MV-4-11 (cell line): ENCODE measurements at places on chromosomes 12 and 14.

- no peak for DNase-seq
Observed at GRCh38 chr14:94028450-94028826, 2.3 kb downstream of the OTUB2 start.

- DNase-seq: peak; percentile 95
Observed at GRCh38 chr14:21072031-21072473, 1.9 kb downstream of the ARHGEF40 start.

DNA sequence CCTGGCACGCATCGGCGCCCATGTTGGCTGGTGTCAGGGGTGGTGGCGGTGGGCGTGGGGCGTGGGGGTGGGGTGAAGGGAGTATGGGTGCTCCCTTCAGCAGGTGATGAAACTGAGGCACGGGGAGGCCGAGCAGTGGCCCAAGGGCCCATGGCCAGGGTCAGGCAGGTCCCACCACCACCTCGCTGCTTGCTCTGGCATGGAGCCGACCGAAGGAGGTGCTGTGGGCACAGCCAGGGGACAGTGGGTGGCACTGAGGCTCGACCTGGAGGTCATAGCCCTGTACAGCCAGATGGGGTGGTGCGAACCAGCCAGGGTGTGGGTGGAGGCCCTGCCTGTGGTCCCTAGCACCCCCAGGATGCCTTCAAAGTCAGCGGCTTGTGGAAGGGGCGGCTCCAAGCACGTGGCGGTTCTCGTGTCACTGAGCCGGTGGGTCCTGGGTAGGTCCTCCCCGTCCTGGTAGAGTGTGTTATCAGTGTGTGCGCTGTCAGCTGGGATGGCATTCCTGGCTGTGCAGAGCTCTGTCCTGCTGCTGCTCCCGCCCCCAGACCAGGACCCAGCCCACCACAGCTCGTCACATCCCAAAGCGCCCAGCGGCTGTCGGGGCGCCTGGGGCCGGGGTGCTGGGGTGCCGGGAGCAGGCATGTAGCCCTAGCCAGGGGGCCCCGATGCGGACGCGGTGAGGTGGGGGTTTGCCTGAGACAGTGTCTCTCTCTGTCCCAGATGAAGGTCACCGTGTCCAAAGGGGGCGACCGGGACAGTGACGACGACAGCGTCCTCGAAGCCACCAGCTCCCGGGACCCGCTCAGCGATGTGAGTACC is 35.3 kb downstream of the FBRSL1 start:
- no peak for DNase-seq

GRCh38 chr12:3554371-3555115 is 63.5 kb downstream of the PRMT8 start:
- peak; percentile 31 for DNase-seq

GRCh38 chr12:64938179-64938578 is 113.7 kb downstream of the TBC1D30 start:
- no peak for DNase-seq

- no peak for DNase-seq
Observed at GRCh38 chr12:19052689-19053088, 76.8 kb upstream of the PLEKHA5 start.

DNA sequence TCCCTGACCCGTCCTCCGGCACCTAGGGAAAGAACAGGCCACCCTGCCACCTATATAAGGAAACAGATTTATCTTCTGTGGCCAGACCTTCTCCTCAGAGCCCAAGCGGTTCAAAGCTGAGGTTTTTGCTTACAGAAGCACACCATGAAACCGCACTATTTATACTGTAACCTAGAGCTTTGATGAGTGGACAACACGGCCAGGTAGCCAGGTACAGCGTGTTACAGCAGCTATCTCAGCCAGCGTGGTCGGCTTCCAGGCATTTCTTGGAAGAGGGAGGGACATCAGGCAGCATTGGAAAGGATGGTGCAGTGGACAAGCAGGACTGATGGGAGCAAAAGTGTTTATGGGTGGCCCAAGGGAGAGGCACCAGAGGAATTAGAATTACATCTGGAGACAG is 34.4 kb downstream of the TTC7B start:
- DNase-seq: no peak

- no peak for DNase-seq
Observed at GRCh38 chr14:98984719-98985041, 287.3 kb downstream of the BCL11B start.

- DNase-seq: peak; percentile 0
Observed at GRCh38 chr12:101001669-101002068, 207.1 kb downstream of the ANO4 start.

- DNase-seq: peak; percentile 9
Observed at GRCh38 chr12:121124402-121125109, 8.1 kb upstream of the P2RX7 start.

- DNase-seq: no peak
Observed at GRCh38 chr12:123164222-123164621, 13.3 kb upstream of the PITPNM2 start.

DNA sequence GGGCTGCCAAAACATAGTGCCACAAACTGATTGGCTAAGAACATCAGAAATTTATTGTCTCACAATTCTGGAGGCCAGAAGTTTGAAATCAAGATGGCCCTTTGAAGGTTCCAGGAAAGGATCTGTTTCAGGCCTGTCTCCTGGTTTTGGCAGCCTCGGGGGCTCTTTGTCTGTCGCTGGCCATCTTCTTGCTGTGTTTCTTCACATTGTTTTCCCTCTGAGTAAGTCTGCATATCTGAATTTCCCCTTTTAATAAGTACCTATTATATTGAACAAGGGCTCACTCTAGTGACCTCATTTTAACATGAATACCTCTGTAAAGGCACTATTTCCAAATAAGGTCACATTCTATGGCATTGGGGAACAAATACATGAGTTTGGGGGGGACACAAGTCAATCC is 467.1 kb upstream of the MGAT4C start:
- DNase-seq: no peak

- DNase-seq: no peak
Observed at GRCh38 chr12:120861074-120861795, 42.9 kb downstream of the SPPL3 start.

- DNase-seq: no peak
Observed at GRCh38 chr14:81345781-81346180, 54.3 kb downstream of the STON2 start.

DNA sequence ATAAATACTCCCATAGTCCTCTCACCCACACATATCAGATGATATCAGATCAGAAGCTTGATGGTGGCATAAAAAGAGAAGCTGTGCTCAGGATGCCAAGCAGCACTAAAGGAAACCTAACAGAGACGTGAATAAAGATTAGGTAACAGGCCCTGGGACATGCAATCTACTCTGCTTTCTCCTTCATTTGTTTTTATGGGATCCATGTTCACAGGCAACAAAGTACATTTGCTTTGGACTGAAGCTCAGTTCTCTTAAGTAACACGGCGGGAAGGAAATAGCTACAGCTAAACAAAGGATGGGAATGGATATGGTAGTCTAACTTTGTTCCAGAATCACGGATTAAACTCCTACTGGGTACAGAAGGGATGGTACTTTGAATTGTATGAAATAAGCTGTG is 119.5 kb downstream of the TTC7B start:
- no peak for DNase-seq
